ENCODE measurements at places on chromosomes 6 and 20. TPM values are rescaled to one million over a fixed set of nuclear protein-coding genes. Genes with fewer than 3 reads are reported as not detected.

IL20RA gene
- total RNA-seq: 4.6 TPM

LY6G6C gene
- 1.1 TPM for total RNA-seq

UBE2J1 gene
- total RNA-seq: 33.6 TPM

GPSM3 gene
- total RNA-seq: 1.5 TPM

DEFB119 gene
- not detected for total RNA-seq

MEP1A gene
- not detected for total RNA-seq

RAMACL gene
- 3.4 TPM for total RNA-seq

OTOR gene
- 0.21 TPM for total RNA-seq

VGLL2 gene
- 18.4 TPM for total RNA-seq

DZANK1 gene
- 1.6 TPM for total RNA-seq

PACSIN1 gene
- total RNA-seq: 0.10 TPM

LPIN3 gene
- 11.0 TPM for total RNA-seq

B3GAT2 gene
- total RNA-seq: under 0.01 TPM

HUS1B gene
- total RNA-seq: 0.92 TPM

RRAGD gene
- total RNA-seq: 72.8 TPM

SLC29A1 gene
- total RNA-seq: 49.5 TPM

F13A1 gene
- total RNA-seq: 26.0 TPM

FAM8A1 gene
- total RNA-seq: 34.5 TPM

CGA gene
- 1.9 TPM for total RNA-seq

ZSCAN23 gene
- 7.3 TPM for total RNA-seq

TRIM31 gene
- total RNA-seq: not detected

CST4 gene
- total RNA-seq: not detected

GMNN gene
- total RNA-seq: 19.2 TPM

KIF3B gene
- total RNA-seq: 16.3 TPM

MYL9 gene
- total RNA-seq: 8.3 TPM

GFRAL gene
- total RNA-seq: not detected

EZR gene
- total RNA-seq: 66.9 TPM

MYBL2 gene
- total RNA-seq: 7.7 TPM

GPX5 gene
- not detected for total RNA-seq

RUNX2 gene
- total RNA-seq: 1.7 TPM

FHL5 gene
- 1.8 TPM for total RNA-seq

PARD6B gene
- 3.2 TPM for total RNA-seq

PTCRA gene
- 1.8 TPM for total RNA-seq

LY6G6F gene
- 0.82 TPM for total RNA-seq

METTL24 gene
- total RNA-seq: 3.5 TPM

REM1 gene
- 4.5 TPM for total RNA-seq

KHDRBS2 gene
- 0.41 TPM for total RNA-seq
